Panc1 (cell line): ENCODE measurements at places on chromosomes 3 and 15. TPM values are rescaled to one million over a fixed set of nuclear protein-coding genes. Genes with fewer than 3 reads are reported as not detected.

The RHCG gene
- 3.0 TPM for total RNA-seq

The STRC gene
- not detected for total RNA-seq

The TMC3 gene
- not detected for total RNA-seq

The LIPH gene
- total RNA-seq, result 19.9 TPM

The GOLGA6L7 gene
- not detected for total RNA-seq

The THRB gene
- total RNA-seq, result 3.9 TPM

GRCh38 chr15:36755341-36756000, 176.0 kb downstream of the CDIN1 start:
- DNase-seq, result no peak

DNA sequence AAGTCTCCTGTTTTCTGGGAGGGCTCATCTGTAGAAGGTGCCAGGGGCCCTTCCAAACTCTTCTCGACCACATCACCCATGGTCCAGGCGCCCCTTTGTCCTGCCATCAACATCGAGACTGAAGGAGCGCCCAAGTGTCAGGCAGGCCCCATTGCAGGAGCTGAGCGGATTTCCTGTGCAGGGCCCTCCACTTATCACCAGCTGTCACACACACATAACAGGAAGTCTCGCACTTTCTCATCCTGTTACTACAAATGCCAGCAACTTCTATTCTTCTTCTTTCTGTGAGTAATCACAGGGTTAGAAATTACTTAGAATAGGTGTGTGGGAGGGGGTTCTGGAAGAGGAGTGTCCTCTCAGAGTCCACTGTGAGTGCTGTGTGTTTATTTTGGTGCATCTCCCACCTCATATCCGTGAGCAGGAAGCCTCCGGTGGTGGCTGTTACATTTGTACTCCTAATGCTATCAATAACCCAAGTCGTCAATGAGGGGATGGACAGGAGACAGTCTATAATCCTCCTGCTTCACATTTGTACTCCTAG, at the start of gene KLHL6:
Gene KLHL6 (minus strand): TSS at position 166 of the 541 bp plus-strand sequence. CDS start 53 bp downstream, at position 113.
- DNase-seq, result no peak

DNA sequence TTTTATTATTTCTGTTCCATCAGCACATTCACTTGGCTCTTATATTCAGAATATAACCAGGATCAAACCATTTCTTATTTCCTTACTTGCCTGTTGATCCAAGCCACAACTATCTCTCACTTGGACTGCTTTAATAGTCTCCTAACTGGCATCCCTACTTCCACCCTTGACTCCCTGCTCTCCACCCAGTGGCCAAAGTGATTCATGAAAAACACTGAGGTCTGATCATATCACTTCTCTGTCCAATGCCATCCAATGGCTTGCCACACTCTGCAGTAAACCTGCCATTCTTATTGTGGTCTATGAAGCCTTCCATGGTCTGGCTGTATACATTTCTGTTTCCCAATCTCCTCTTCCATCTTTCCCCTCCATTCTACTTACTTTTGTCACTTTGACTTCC, 576.1 kb downstream of the PDCD6IP start:
- DNase-seq, result no peak

DNA sequence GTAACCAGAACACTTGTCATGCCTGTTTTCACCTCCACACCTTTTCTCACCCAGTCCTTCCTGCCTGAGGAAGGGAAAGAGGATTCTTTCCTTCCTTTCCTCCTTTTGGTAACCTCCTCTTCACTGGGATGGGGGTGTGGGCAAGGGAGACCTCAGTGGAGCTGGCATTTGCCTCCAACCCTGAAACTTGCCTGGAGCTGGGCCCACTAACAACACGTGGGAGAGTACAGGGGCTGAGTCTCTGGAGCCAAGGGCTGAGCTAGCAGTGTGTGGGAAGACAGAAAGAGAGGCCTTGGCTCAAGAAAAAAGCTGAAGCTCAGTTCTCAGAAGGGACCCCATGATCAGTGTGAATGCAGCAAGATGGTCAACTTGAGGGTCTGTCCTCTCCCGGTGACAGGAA, 86.6 kb upstream of the SLC6A11 start:
- no peak for DNase-seq

DNA sequence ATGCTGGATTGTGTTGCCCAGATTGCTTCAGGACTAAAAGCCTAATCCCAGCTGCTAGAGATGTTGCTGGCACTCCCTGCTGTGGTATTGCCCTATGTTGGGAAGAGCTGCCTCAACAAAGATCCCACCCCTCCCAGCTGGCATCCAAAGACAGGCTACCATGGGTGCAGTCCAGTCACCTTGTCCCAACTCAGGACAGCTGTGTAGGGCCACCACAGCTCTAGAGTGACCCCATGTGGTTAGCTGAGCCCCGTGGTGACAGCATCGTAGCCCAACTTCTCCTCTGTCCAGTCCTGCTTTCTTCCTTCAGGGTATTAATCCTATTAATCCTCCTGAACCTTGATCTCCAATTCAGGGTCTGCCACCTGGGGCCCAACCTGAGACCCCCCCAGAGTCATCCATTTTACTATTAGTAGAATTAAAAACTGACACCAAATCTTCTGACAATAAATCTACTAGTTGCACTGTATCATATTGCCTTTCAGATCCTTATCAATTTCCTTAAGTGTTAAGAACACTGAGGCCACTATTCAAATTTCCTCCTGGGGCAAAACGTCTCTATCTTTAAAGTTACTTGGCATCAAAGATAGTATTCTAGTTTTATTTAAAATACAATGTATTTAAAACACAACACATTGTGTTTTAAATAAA, 83.5 kb downstream of the AQP9 start:
- no peak for DNase-seq

DNA sequence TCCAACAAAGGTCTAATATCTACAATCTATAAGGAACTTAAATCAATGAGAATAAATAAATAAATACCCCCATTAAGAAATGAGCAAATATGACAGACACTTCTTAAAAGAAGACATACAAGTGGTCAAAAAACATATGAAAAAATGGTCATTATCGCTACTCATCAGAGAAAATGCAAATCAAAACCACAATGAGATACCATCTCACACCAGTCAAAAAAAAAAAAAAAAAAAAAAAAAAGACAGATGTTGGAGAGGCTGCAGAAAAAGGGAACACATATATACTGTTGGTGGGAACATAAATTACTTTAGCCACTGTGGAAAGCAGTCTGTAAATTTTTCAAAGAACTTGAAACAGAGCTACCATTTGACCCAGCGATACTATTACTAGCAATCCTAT, 31.6 kb upstream of the OR5H6 start:
- DNase-seq, result no peak

GRCh38 chr3:40990062-40990456, 209.2 kb upstream of the CTNNB1 start:
- DNase-seq, result no peak

DNA sequence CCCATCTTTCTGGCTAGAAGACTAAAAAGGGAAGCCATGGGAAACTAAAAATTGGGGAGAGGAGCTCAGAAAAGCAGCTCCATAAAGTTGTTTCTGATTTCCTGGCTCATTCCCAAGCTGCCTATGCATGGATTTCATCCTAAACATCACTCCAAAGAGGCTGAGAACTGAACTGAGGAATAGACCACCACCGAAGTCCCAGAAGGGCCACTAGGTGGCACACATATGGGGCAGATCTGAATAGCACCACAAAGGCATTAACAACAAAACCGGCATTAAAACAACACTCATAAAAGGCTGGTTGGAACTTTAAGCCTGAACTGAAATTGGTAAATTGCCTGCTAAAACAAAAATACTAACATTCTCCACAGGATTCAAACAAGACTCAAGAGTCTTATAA, 106.3 kb downstream of the PLD1 start:
- no peak for DNase-seq

DNA sequence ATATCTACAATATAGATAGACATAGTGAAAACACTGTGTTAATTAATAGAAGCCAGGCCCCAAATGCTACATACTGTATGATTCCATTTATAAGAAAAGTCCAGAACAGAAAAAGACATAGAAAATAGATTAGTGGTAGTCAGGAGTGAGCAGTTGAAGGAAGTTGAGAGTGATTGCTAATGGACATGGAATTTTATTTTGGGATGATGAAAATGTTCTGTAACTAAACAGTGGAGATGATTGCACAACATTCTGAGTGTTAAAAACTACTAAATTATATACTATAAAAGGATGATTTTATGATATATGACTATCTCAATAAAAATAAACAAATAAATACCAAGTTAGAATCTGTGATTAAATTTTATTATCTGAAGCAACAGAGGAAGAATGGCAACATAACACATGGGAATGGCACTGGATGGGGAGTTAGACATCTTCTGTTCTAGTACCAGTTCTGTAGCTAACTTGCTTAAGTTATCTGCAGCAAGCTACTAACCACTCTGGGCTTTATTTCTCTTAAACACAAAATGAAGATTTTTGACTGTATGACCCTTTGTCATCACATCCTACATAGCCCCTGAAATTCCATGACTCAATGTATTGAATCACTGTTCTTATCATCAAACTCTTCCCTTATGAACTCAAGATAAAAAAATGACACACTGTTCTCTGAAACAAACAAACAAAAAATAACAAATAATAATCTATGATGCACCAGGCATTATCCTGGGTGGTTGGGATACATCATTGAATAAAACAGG, 612.7 kb downstream of the TBL1XR1 start:
- no peak for DNase-seq
